ENCODE measurements at places on chromosomes 12 and 14. TPM values are rescaled to one million over a fixed set of nuclear protein-coding genes. Genes with fewer than 3 reads are reported as not detected.

Gene AP4S1
- 11.5 TPM for polyA plus RNA-seq

Gene LRP6
- 4.0 TPM for polyA plus RNA-seq

Gene CRIP1
- polyA plus RNA-seq = 243 TPM

Gene KCNH5
- polyA plus RNA-seq = not detected

Gene SLC25A21
- 0.84 TPM for polyA plus RNA-seq

Gene GLI1
- 0.59 TPM for polyA plus RNA-seq

Gene FOXA1
- not detected for polyA plus RNA-seq

Gene PRPH
- 2.0 TPM for polyA plus RNA-seq

Gene RPS26
- polyA plus RNA-seq = 739 TPM

Gene GPR162
- polyA plus RNA-seq = 6.8 TPM

Gene GPD1
- polyA plus RNA-seq = 24.6 TPM

Gene RPL10L
- polyA plus RNA-seq = not detected

Gene KRT83
- not detected for polyA plus RNA-seq

Gene KLRK1
- 0.59 TPM for polyA plus RNA-seq

Gene KRT73
- polyA plus RNA-seq = not detected

Gene SGPP1
- 5.4 TPM for polyA plus RNA-seq

Gene NUBPL
- polyA plus RNA-seq = 9.6 TPM

Gene AHNAK2
- 2.0 TPM for polyA plus RNA-seq

Gene CD4
- 2.5 TPM for polyA plus RNA-seq

Gene ETFBKMT
- 3.9 TPM for polyA plus RNA-seq

Gene CD69
- 0.68 TPM for polyA plus RNA-seq

Gene IFNG-AS1
- polyA plus RNA-seq = 0.79 TPM

Gene SLC6A12
- 0.20 TPM for polyA plus RNA-seq

Gene C12orf54
- not detected for polyA plus RNA-seq

Gene RGS6
- 12.7 TPM for polyA plus RNA-seq

Gene EIF2B1
- polyA plus RNA-seq = 20.8 TPM

Gene LRTM2
- not detected for polyA plus RNA-seq

Gene TBC1D30
- polyA plus RNA-seq = 0.57 TPM

Gene FBLN5
- 122 TPM for polyA plus RNA-seq

Gene SIX4
- polyA plus RNA-seq = 1.1 TPM

Gene NRXN3
- 1.5 TPM for polyA plus RNA-seq

Gene PROX2
- polyA plus RNA-seq = not detected

Gene ACOT6
- polyA plus RNA-seq = not detected

Gene HOXC5
- 0.11 TPM for polyA plus RNA-seq
